ENCODE measurements at places on chromosomes 5 and 9. TPM values are rescaled to one million over a fixed set of nuclear protein-coding genes. Genes with fewer than 3 reads are reported as not detected.
A peak's percentile ranks its signal among the peaks of the same experiment; 100 is the strongest.

DNA sequence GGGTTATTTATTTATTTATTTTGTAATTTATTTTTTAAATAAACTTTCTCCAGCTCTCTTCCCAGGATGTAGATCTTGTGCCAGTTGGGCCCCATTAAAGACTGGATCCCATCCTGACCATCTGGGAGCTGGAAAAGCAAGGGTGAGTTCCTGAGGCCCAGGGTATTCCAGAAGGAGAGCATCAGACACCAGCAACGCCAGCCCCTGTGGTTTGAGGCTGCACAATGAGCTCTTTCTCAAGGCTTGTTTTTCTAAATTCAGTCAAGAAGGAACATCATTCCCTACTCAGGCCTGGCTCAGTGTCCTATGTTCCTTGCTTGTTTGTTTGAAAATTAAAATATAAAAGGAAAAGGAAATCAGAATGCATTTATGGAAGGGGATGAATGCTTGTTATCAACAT is 313.3 kb downstream of the EBF1 start:
- peak overlapping the region; percentile 11 for H3K27ac ChIP-seq
- no peaks in the 10 kb centered on the region for H3K4me1 ChIP-seq
- DNase-seq: no peak
- H3K4me3 ChIP-seq: no peak overlapping the region
- no peaks in the 10 kb centered on the region for H3K27me3 ChIP-seq
- H3K36me3 ChIP-seq: no peaks in the 10 kb centered on the region

GRCh38 chr5:81638471-81638870 is 112.4 kb downstream of the SSBP2 start:
- H3K4me3 ChIP-seq: no peak overlapping the region
- DNase-seq: no peak
- H3K4me1 ChIP-seq: peaks cover 2% of the 10 kb centered on the region
- peaks cover 21% of the 10 kb centered on the region for H3K36me3 ChIP-seq

SLC6A7 gene
- polyA plus RNA-seq: not detected

DNA sequence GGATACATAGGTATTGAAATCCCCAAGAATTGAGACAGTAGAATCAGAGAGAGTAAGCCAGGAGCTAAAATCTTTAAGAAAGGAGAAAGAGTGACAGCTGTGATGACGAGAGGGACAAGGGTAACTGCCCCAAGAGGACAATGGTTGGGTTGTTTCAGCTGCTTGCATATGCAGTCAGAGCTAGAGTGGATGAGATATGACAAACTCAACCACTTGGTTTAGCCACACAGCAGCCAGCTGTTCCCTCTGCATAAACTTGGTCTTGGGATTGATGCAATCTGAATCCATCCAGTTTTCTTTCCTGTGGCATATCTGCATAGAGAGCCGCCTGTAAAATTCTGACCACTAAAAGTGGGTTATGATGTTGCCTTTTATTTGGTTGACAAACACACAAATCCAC is 100.7 kb downstream of the ZNF622 start:
- H3K4me3 ChIP-seq: no peak overlapping the region
- H3K27ac ChIP-seq: no peak overlapping the region
- no peaks in the 10 kb centered on the region for H3K36me3 ChIP-seq
- DNase-seq: no peak
- no peaks in the 10 kb centered on the region for H3K4me1 ChIP-seq

- peak; percentile 47 for DNase-seq
- peaks cover 6% of the 10 kb centered on the region for H3K4me1 ChIP-seq
- H3K4me3 ChIP-seq: peak overlapping the region; percentile 60
- no peaks in the 10 kb centered on the region for H3K36me3 ChIP-seq
- peak overlapping the region; percentile 97 for H3K27ac ChIP-seq
- no peaks in the 10 kb centered on the region for H3K27me3 ChIP-seq
Observed at GRCh38 chr9:129382281-129383018, 204.4 kb upstream of the IER5L start.

GRCh38 chr9:126116351-126117157 is 210.1 kb upstream of the MVB12B start:
- H3K27ac ChIP-seq: no peak overlapping the region
- H3K36me3 ChIP-seq: no peaks in the 10 kb centered on the region
- DNase-seq: no peak
- no peak overlapping the region for H3K4me3 ChIP-seq
